Frontal cortex (tissue), 4 donors: ENCODE measurements at places on chromosomes 1 and 21. TPM values are rescaled to one million over a fixed set of nuclear protein-coding genes. Genes with fewer than 3 reads are reported as not detected.

Gene PRDM15
- 6.9 TPM for total RNA-seq

Gene CCNL2
- total RNA-seq = 84.0 TPM

Gene HAO2
- under 0.01 TPM for total RNA-seq

Gene PRKACB
- total RNA-seq = 849 TPM

Gene MAB21L3
- total RNA-seq = under 0.01 TPM

Gene PTGFR
- total RNA-seq = 7.7 TPM

Gene GOLT1A
- total RNA-seq = 0.41 TPM

Gene HCN3
- 11.8 TPM for total RNA-seq

Gene KRTAP19-1
- not detected for total RNA-seq
